Activated CD4-positive, alpha-beta T cell treated with anti-CD3 and anti-CD28 coated beads, Interleukin-2, amount 10 ng/mL, durations not matched to agents 24 days and 14 days (primary cell): ENCODE measurements at places on chromosomes 16 and 17. TPM values are rescaled to one million over a fixed set of nuclear protein-coding genes. Genes with fewer than 3 reads are reported as not detected.

PLCD3 gene
- total RNA-seq, result 4.9 and 5.8 TPM in 2 replicates

TP53TG3F gene
- not detected in 2 replicates for total RNA-seq

TPPP3 gene
- not detected in 2 replicates for total RNA-seq

FBXW10B gene
- total RNA-seq, result 0.35 and 0.36 TPM in 2 replicates

KRTAP9-8 gene
- total RNA-seq, result not detected in 2 replicates

PRDM7 gene
- not detected in 2 replicates for total RNA-seq

KCNJ18 gene
- total RNA-seq, result not detected in 2 replicates

ABCA6 gene
- total RNA-seq, result not detected in 2 replicates

KRT40 gene
- not detected in 2 replicates for total RNA-seq

FOXC2 gene
- not detected in 2 replicates for total RNA-seq

NPIPA2 gene
- 3.1 and 6.5 TPM in 2 replicates for total RNA-seq

HLF gene
- total RNA-seq, result 0.92 and 1.3 TPM in 2 replicates

CLEC10A gene
- not detected in 2 replicates for total RNA-seq

IGF2BP1 gene
- total RNA-seq, result 0.09 TPM in 1 of 2 replicates, not detected in the other

E2F4 gene
- 165 and 166 TPM in 2 replicates for total RNA-seq

PTX4 gene
- not detected in 2 replicates for total RNA-seq

MPV17L gene
- 0.09 and 0.21 TPM in 2 replicates for total RNA-seq

PDILT gene
- not detected in 2 replicates for total RNA-seq

KRTAP4-1 gene
- not detected in 2 replicates for total RNA-seq

KRT222 gene
- total RNA-seq, result not detected in 2 replicates

FBXW10 gene
- total RNA-seq, result 0.09 TPM in 2 replicates

CA4 gene
- total RNA-seq, result not detected in 2 replicates

PNMT gene
- total RNA-seq, result not detected in 2 replicates
